ENCODE measurements at places on chromosomes 1 and 21.

GRCh38 chr1:10967090-10967489 is 45.4 kb upstream of the TARDBP start:
- DNase-seq = peak; percentile 53

- no peak for DNase-seq
These were observed 28.1 kb downstream of the ZSCAN20 start for GRCh38 chr1:33500547-33500946.

DNA sequence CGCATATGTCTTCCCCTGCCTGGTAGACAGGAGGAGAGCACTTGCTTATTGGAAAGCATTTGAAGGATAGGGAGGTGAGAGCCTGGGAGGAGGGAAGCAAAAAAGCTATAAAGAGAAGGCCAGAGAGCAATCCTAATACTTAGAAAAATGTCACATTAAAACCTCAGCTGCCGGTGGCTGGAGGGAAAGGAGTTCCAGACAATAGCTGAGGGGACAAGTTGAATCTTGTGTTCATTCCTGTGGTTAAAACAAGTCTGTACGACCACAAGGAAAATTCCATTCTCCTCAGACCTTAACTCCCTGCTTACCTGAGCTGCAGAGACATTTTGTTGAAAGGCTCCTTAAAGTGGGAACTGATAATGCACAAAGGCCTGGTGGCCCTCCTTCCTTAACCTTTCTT is 218.8 kb upstream of the CAMK1G start:
- no peak for DNase-seq

DNA sequence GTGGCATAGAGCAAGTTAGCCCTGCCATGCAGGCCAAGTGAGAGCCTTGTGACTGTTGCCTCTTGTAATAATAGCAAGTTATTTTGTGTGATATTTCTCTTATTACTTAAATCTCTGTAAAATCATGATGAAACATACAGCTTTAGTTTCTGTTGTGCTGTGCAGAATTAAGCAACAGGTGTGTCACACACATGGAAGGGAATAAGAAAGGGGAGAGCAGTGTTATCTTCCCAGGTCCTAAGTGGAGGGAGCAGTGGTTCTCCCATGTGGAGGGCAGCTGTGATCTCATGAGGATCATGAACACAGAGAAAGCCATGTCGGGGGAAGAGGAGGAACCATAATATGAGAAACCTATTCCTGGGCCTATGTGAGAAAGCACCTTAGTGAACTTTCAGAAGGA is 25.2 kb upstream of the SCYL3 start:
- DNase-seq = no peak

DNA sequence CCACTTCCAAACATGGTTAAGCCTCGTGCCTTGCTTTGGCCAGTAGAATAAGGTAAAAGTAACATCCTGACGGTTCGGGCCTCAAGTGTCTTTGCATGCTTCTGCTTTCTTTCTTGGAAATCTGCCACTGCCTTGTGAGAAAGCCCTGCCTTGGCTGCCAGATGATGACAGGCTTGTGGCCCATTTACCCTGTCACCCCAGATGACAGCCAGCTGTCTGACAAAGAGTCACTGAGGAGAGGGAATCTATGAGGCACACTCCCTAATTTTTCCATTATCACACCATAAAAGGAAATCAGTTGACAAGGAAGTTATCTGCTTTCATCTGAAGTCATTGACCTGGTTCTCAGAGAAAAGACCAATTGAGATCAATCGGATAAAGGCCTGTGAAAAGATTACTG is 199.8 kb downstream of the USH2A start:
- DNase-seq = no peak

- DNase-seq = peak; percentile 99
These were observed 3.8 kb downstream of the MPZ start for GRCh38 chr1:161305867-161306519.

GRCh38 chr21:16676391-16676790 is 836.5 kb upstream of the CXADR start:
- no peak for DNase-seq

GRCh38 chr1:236759252-236759859 is 35.7 kb upstream of the MTR start:
- peak; percentile 27 for DNase-seq

DNA sequence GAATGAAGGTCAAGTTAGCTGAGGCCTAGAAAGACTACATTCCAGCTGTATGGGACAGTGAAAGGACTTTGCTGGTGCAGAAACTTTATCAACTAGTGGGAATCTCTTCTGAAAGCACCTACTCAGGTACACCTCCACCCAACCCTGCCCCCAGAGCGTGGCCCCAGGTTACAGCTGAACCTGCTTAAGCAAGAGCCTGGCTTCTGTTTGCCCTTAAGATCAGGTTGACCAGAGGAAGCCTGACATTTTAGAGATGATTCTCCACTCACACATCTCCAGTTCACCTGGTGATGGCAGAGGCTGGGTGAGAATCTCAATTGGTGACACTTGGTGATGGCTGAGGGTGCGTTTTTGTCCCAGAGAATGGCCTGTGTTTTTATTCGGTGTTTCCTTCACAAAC is 24.0 kb downstream of the ELAPOR1 start:
- DNase-seq = no peak

DNA sequence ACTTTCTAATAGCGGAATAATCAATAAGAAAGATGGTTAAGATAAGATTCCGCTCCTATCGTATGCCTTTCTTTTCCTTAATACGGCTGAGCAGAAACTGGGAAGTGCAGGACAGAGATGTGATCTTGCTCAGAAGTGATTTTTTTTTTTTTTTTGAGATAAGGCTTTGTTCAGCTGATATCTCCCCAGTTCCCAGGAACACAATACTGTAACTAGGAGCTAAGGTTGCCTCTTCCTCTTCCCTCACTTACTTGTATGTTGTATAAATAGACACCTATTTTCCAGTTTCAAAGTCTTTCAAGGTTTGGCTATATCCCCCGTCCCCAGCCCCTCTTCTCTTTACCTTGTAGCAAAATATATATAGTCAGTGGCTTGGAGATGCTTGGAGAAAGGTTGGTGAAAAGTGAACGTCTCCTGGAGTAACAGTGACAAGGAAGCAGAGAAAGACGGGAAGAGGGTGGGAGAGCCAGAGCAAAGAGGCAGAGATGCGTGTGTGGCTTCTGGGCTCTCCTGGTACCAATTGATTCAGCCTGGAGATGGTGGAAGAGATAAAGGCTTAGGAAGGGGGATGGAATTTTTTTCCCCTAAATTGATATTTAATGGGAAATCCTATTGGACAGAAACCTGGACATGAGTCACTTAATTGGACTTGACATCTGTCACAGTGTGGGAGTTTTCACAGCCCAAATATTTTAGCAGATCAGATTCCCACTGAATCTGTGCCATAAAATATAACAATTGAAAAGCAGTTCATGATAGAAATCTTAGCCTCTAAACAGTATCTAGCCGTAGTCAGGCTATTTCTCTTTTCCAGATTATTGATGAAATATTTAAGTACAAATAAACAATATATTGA is at the start of gene NHLH2:
Gene NHLH2, minus strand, starts transcription at position 522 of the 856 bp plus-strand sequence. CDS start 2,754 bp downstream, outside the sequence.
- DNase-seq = no peak

GRCh38 chr1:6245086-6245868 is 1.3 kb downstream of the HES3 start:
- DNase-seq = peak; percentile 75

- DNase-seq = no peak
These were observed 8.0 kb upstream of the PLCH2 start for GRCh38 chr1:2468041-2468472.

DNA sequence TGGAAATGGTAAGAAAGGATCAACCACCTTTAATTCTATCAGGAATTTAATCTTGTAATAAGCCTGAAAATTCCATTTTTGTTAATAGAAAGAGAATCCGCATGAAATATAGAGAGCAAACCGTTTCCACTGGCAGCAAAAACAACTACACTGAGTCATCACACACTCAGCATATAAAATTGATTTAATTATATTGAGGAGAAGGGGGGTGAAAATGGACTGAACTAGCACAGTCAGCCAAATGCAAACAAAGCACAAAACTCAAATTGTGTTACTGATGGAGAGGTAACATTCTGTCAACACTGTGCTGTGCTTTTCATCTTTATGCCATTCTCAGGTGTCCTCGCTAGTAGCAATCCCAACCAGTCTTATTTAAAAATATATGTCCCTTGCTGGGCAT is 1583.9 kb downstream of the MRPL39 start:
- no peak for DNase-seq

DNA sequence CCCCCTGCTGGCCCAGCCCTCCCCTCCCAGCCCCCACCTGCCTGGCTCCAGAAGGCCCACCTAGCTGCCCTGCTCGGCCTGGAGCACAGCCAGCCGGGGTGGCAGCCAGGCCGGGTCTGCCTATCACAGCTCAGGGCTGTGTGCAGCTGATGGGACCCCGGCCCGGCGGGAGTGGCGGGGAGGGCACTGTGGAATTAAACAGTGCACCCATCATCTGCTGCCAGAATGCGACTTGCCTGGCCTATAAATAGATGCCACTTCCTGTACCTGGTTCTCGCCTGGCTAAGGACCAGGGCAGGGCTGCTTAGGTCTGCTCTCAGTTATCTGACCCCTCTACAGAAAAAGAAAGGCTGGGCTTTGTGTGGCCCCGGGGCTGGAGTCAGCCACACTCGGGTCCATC is 98.2 kb upstream of the VAMP3 start:
- DNase-seq = no peak

DNA sequence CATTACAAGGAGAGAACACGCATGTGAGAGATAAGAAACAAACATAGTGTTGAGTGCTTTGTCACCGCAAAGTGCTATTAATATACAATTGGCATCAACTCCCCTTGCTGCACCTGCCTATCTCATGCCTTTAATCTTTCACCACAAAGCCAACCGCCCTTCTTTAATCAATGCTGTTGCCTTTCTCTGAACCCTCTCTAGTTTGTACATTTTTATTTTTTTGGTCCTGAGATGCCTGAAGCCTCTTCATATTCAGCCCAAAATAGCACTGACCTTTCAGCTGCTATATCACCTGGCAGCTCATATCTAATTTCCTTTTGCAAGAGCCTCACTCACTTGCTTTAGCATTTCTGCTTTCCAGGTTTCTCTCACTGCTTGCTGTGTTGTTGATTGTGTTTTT is 504.7 kb downstream of the NUF2 start:
- DNase-seq = no peak

GRCh38 chr1:25773441-25774125 is 26.4 kb upstream of the SELENON start:
- DNase-seq = no peak

Measured in HL-60 (cell line).